ENCODE measurements at places on chromosomes 12 and 14.

- DNase-seq: no peak
These were observed 749.2 kb downstream of the NOVA1 start for GRCh38 chr14:25848601-25849000.

DNA sequence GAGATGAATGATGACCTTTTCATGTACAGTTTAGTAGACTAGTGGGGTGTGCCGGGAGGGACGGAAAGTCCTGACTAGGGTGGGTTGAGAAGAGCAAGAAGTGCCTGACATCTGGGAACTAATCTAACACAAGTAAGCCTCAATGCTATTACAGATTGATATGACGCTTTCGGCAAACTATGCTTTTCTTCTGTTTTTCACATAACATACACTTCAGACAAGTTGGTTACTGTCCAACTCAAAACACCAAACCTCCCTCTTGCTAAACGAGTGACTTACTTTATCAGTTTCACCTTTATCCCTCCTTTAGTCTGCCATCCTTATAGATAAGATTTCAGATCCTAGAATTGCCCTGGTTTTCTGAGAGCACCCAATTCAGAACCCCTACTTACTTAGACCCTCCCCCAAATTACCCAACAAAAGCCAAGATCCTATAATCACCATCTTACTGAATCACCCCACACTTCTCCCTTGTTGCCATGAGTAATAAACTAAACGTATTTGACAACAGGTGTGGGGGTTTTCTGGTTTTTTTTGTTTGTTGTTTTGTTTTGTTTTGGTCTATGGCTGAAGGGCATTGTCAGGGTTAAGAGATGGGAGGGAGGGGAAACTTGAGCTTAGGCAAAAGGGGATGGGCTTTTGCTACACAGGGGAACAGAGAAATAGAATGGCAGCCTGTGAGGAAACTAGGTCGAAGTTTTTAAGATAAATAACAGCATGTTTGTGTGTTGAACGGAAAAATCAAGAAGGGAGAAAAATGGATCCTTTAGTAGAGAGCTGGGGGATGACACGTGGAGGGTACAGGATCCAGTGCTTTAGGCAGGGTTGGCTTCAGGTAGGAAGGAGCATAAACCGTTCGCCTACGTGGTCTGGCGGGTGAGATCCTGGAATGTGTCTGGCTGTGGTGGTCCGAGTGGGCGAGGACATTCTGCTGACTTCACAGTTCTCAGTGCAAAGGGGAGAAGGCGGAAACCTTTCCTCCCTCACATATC is 6.1 kb upstream of the PSMA3 start:
- DNase-seq: no peak

DNA sequence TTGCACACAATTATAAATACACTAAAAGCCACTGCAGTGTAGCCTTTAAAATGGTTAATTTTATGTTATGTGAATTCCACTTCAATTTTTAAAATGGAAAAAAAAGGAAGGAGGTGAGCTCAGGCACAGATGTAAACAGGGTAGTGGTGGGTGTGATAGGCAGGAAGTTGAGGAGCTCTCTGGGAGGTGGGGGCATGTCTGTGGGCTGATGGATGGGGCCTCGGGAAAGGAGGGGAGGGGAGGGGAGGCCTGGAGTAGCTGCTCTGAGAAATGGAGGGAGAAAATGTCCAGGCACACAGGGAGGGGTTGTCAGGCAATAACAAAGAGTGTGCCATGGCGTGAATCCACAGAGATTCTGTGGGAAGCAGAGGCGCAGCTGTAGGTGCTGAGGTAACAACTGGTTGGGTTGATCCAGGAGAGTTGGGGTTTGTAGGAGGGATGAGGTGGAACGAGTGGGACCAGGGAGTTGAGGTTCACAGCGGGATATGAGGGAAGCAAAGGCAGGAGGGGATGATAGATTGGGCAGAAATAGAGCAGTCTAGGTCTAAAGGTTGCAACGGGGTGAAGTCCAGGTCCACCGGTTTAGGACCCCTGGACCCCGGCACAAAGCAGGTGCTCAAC is 57.2 kb downstream of the LTBP2 start:
- no peak for DNase-seq

GRCh38 chr12:2083008-2083407 is 30.2 kb downstream of the CACNA1C start:
- DNase-seq: no peak

DNA sequence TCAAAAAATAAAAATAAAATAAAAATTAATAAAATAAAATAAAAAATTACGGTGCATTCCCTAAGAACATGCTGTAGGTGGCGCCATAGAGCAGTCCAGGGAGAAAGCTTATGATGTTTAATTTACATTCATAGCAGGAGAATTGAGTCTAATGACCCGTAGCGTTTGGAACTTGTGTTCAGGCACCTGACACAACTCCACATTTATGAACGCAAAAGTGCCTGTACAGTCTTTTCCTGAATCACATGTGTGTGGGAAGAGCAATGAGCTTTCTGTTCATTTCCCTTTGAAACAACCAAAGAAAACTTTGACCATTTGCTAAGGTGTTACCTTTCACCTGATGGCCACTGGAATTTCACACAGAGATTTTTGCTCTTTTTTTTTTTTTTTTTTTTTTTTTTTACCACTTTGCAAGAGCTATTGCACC is 60.6 kb upstream of the KCNA1 start:
- no peak for DNase-seq

GRCh38 chr12:59431266-59431665 is 164.6 kb upstream of the SLC16A7 start:
- no peak for DNase-seq
